AG20443 (cell line): ENCODE measurements at places on chromosomes 1 and 21.

- DNase-seq: no peak
These were observed 1.5 kb downstream of the PLK3 start for GRCh38 chr1:44801491-44802305.

DNA sequence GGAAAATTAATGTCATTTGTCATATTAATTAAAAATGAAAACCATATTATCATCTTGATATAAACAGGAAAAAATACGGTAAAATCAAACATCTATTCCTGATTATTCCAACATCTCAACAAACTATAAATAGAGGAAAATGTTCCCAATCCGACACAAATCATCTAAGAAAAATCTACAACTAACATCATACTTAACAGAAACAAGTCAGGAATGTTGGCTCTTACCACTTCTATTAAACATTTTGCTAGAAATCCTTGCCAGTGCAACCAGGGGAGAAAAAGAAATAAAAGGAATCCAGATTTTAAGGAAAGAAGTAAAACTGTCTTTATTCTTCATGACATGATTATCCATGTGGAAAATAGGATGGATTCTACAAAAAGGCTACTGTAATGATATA, 77.0 kb upstream of the IRF2BP2 start:
- DNase-seq: no peak

DNA sequence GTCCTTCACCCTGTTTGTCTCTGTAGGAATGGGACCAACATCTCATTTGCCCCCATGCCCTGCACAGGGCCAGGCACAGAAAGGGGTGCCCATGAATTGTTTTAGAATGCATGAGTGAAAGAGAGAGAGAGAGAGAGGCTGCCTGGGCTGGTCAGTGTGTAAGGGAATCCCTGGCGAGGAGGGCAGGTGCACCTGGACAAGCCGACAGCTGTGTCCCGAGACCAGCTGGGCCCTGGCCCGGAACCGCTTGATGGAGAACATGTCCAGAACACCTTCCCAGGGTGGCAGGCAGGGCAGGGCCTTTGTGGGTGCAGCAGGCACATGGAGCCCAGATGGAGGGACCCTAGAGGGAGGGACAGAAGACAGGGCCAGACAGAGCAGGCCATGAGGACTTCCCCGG, 22.7 kb downstream of the SPOCD1 start:
- no peak for DNase-seq

DNA sequence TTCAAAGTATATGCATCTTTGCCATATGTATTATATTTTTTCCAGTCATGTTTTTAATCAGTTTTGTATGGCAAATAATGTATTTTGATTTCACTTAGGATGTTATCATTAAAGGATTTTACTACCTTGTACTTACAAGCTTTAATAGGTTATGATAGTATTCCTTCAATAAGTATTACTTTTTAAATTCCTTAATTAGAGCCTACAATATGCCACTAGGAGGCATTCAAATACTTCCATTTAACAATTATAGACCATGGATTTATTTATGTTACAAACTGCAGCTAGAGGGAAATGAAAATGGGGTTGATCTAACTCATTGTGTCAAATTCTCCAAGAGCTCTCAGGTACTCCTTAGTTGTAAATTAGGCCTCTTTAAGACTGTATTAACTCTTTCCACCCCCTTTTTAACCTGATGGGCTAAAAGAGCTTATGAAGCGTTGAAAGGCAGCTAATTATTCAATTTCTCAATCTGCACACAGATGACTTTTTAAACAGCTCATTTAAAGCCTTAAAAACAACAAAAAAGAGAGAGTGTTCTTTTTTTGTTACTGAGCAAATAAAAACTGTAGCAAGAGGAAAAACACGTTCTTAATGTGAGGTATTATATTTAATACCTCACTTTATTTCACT, 156.2 kb downstream of the DENND1B start:
- DNase-seq: peak; percentile 14

DNA sequence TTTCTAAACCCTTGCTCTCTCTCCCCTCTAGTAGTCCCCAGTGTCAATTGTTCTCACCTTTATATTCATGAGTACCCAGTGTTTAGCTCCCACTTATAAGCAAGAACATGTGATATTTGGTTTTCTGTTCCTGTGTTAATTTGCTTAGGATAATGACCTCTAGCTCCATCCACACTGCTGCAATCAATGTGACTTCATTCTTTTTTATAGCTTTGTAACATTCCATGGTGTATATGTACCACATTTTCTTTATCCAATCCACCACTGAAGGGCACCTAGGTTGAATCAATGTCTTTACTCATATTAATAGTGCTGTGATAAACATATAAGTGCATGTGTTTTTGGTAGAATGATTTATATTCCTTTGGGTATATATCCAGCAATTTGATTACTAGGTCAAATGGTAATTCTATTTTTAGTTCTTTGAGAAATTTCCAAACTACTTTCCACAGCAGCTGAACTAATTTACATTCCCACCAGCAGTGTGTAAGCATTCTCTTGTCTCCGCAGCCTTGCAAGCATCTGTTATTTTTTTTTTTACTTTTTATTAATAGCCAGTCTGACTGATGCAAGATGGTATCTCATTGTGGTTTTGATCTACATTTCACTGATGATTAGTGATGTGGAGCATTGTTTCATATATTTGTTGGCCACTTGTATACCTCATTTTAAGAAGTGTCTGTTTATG, 277.8 kb downstream of the LTN1 start:
- no peak for DNase-seq

GRCh38 chr1:223727541-223727940, 15.2 kb downstream of the CAPN2 start:
- DNase-seq: no peak

GRCh38 chr1:23100074-23100748, 68.4 kb downstream of the LUZP1 start:
- DNase-seq: peak; percentile 90
